ENCODE measurements at places on chromosomes 6 and 20.

DNA sequence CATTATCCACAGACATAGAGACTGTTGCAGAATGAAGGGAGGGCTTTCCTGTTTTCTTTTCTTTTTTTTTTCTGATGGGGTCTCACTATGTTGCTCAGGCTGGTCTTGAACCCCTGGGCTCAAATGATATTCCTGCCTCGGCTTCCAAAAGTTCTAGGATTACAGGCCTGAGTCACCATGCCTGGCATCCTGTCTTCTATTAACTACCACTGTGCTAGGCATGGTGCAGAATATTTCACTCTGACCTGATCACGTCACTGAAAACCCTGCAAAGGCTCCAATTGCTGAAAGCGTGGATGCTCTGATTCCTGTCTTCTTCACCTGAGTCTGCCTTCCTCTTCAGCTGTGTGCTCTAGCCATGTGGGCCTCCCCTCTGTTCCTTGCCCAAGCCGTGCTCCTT is 8.5 kb upstream of the DNMT3B start:
- DNase-seq = no peak

GRCh38 chr6:25485821-25486534 is 166.0 kb upstream of the SCGN start:
- DNase-seq = no peak

GRCh38 chr20:23260181-23260840 is 90.3 kb upstream of the NXT1 start:
- no peak for DNase-seq

GRCh38 chr20:37342231-37343177 is 3.4 kb upstream of the SRC start:
- DNase-seq = no peak

GRCh38 chr20:13085275-13085674 is 76.5 kb downstream of the SPTLC3 start:
- DNase-seq = no peak

GRCh38 chr6:16742116-16742515 is 19.1 kb downstream of the ATXN1 start:
- no peak for DNase-seq

DNA sequence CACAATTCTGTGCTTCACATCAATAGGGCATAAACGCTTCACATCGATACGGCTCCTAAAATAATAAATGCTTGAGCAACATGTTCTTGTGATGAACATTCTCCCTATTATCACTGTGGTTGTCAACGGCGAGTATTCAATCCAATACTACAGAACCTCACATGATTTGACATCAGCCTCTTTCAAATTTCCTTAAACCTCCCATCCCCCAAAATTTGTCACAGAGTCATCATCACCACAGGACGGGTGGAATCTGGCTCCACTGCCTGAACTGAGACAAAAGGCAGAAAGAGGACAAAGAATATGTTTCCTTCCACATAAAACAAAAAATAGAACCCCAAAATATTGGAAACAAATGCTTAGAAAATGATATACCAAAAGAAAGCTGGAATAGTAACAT is 7.3 kb downstream of the THEMIS start:
- DNase-seq = no peak

GRCh38 chr6:27866357-27867050 is 45.7 kb downstream of the OR2B2 start:
- no peak for DNase-seq

DNA sequence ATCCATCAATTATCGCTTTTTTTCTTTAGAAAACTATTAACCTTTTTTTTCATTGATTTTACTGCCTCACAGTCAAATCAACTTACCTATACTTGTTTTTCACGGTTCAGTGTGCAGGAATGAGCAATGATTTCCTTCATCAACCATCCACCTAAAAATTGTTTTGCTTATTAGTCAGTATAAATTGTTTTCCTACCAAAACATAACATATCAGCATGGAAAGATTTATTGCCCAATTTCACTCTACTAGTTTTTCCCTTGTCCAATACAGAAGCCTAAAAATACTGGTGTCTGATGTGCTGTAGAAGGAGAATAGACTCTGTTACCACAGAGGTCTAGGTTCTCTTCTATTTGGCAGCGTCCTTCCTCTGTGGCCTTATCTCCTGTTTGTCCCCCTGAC is 558.2 kb upstream of the CITED2 start:
- DNase-seq = no peak

- DNase-seq = no peak
Observed at GRCh38 chr6:90502866-90503407, 83.9 kb downstream of the MAP3K7 start.

GRCh38 chr6:72621291-72622093 is at the start of gene KCNQ5:
Gene KCNQ5, plus strand, starts transcription at chr6:72622064.
- no peak for DNase-seq

GRCh38 chr20:34600892-34601653 is 42.6 kb downstream of the MAP1LC3A start:
- DNase-seq = no peak

GRCh38 chr20:40670253-40670652 is 18.8 kb downstream of the MAFB start:
- DNase-seq = no peak

DNA sequence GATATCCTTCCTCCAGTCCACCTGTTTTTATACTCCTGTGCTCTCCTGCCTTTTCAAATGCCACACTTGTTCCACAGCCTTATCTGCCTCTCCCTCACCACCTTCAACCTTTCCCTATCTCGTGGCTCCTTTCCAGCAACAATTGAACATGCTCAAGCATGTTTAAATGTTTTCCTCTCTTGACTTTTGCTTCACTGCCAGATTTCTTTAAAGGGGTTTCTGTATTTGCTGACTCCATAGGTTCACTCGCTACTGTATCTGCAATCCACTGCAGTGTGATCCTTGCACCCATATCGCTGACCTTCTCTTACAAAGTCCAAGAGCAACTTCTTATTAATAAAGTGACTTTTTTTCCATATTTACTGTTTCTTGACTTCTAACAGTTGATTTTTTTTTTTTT is 11.2 kb upstream of the GMNN start:
- DNase-seq = no peak

GRCh38 chr6:6639572-6639971 is 51.1 kb downstream of the LY86 start:
- no peak for DNase-seq

- DNase-seq = no peak
Observed at GRCh38 chr6:140784573-140784972, 1348.2 kb upstream of the GJE1 start.

DNA sequence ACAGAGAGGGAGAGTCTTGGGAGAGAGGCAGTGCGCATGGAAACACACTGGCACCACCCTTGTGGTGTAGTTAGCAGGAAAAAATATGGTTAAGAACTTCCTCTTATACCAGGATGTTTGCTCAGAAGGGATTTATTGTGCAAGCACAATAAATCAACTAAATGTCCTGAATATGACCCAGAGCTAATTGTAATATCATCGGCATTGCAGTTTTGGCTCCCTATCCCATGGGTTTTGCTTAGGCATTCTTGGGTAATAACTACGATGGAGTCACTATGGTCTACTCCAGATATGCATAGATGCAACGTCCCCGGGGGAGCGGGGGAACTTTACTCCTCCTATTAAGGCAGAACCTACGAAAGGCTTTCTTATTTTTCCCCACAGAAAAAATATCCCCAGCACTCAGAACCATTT is 751.6 kb downstream of the EYS start:
- no peak for DNase-seq

DNA sequence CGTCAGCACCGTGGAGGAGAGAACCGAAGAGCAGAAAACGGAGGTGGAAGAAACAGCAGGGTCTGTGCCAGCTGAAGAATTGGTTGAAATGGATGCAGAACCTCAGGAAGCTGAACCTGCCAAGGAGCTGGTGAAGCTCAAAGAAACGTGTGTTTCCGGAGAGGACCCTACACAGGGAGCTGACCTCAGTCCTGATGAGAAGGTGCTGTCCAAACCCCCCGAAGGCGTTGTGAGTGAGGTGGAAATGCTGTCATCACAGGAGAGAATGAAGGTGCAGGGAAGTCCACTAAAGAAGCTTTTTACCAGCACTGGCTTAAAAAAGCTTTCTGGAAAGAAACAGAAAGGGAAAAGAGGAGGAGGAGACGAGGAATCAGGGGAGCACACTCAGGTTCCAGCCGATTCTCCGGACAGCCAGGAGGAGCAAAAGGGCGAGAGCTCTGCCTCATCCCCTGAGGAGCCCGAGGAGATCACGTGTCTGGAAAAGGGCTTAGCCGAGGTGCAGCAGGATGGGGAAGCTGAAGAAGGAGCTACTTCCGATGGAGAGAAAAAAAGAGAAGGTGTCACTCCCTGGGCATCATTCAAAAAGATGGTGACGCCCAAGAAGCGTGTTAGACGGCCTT is 41.6 kb downstream of the ZBTB2 start:
- DNase-seq = no peak

GRCh38 chr6:113587078-113587699 is 270.0 kb upstream of the MARCKS start:
- DNase-seq = no peak

DNA sequence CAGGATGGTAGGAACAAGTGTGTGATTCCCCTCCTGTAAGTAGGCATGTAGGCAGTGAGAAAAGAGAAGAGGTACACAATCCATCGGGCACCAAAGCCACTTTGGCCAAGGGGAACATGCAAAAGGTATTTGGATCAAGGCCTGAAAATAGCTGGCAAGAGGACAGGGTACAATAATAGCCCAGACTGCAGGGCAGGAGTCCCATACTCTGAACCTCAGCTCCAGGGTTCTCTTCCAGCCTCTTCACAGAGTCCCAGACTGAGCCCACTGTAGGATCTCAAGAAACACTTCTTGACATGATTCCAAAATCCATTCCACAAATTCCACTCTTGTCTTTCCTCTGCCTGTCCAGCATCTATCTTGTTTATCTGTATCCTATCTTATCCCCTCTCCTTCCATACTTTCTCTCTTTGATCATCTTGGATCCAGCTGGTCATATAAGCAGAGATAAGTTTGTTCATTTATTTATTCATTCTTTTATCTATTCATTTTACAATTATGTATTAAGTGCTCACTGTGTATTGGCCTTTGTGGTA is 19.7 kb downstream of the ACSS2 start:
- DNase-seq = no peak

DNA sequence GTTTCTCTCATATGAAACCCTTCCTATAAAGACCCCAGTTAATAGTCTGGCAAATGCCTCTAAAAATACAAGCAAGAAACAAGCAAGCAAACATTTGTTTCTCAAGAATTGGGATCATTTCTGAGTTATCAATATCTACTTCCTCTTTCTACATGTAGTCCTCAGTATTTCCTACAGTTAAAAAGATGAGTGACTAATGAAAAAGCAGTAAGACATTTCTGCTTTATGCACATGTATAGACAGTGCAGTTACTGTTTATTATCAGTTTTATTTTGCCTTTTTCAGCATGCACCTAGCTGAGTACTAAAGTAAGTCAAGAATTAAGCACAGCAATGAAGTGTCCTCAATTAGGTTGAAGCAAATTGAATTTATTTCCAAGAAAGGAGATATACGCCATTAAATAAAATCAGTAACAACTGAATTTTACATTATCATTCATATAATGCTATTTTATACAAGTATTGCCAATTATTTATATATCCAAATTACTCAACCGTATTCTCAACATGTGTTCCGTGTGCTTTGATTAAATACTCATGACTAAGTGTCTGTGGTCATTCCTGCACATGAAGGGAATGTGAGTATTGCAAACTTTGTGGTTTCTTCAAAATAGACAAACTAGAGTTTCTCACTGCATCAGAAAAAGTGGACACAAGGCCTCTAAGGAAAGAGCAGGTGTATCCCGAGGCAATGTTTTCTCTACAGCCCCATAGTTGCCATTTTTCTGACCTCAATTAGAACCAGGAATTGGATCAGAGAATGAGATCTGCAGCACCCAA is 159.3 kb upstream of the MARCKS start:
- DNase-seq = no peak

GRCh38 chr6:63066055-63066704 is 145.1 kb upstream of the FKBP1C start:
- no peak for DNase-seq
